ENCODE measurements at places on chromosomes 16 and 17. TPM values are rescaled to one million over a fixed set of nuclear protein-coding genes. Genes with fewer than 3 reads are reported as not detected.

GRCh38 chr17:68107373-68107772 is 71.8 kb downstream of the KPNA2 start:
- no peak for DNase-seq

- no peak for DNase-seq
These were observed 7.1 kb upstream of the SOX9 start for GRCh38 chr17:72113751-72114150.

Gene RBL2
- total RNA-seq = 101 TPM

Gene AOC3
- total RNA-seq = 31.7 TPM

Gene ESRP2
- 71.0 TPM for total RNA-seq
